M059J (cell line): ENCODE measurements at places on chromosomes 2 and 18. TPM values are rescaled to one million over a fixed set of nuclear protein-coding genes. Genes with fewer than 3 reads are reported as not detected.

Gene SLC11A1
- 0.02 and 0.07 TPM in 2 replicates for total RNA-seq

DNA sequence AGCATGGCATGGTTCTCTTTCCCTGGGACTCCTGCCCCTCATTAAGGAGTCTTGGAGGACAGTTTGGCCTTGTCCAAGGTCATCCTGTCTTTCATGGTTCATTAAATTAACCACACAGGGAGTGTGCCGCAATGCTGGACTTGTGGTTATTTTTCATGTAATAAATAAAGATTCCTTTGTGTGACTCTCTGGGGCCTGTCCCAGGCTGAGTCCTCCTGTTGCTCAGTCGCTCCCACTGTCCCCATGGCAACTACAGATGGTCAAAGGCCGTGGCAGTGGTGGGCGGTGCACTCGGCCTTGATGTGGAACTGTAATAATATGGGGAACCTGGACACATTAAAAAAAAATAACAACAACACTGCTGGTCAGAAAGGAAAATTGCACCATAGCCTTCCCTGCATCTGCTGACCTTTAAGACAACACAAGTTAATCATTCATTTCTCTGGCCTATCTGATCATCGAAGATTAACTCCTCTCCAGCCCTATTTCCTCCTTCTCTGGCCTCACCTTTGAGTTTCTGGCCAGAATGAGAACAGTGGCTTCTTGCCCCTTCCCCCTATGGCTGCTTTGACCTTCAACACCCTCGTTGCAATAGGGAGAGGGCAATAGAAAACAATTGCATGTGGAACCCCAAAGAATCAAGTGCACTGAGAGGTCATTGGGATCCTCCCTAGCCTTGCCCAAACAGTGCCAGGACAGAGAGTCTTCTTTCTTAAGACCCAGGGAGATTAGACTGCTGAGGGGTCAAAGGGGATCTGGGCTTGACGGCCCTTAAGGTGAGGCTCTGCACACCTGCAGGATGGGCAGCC lies 44.7 kb downstream of the PSD4 start:
- DNase-seq: peak; percentile 99

DNA sequence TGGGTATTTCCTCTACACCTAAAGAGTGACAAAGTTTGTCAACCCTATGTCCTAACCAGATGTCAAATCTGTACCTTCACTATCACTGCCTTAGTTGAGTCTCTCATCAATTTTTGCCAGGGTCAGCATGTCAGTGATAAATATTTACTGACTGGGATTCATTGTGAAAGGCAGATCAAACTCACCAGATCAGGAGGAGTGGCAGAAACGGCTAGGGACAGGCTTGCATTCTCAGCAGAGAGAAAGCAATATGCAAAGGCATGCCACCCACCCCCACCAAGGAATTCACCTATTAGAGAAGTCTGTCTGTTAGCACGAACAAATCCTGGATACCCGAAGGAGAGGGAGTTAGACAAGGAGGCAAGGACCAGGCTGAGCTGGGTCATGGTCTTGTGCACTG lies 62.6 kb downstream of the PTPN2 start:
- DNase-seq: no peak

GRCh38 chr18:58991167-58991798 lies 126.6 kb downstream of the ZNF532 start:
- peak; percentile 89 for DNase-seq

GRCh38 chr2:191656792-191657191 lies 21.1 kb upstream of the NABP1 start:
- no peak for DNase-seq

Gene PLA2R1
- 0.66 and 1.8 TPM in 2 replicates for total RNA-seq

Gene DGUOK
- 105 and 108 TPM in 2 replicates for total RNA-seq

DNA sequence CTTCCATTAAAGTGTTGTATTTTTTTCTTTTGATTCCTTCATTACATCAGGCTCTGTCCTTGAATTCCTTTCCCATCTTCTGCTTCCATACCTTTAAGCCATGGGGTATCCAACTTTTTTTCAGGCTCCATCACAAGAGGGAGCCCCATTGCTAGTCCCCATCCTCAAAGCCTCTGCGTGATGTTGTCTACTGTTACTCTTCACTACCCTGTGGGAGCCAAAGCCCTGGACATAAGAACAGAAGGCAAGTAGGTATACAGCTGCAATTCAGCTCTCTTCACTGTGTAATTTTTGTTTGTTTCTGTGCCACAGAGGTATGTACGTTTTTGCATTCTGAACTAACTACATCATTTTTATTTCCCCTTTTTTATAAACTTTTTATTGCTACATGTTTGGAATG lies 36.6 kb upstream of the CCNYL1 start:
- no peak for DNase-seq

Gene CHRND
- not detected in 2 replicates for total RNA-seq

- DNase-seq: peak; percentile 57
These were observed 821 bp upstream of the EPHA4 start for GRCh38 chr2:221572821-221573429.

Gene FARSB
- 27.4 and 32.3 TPM in 2 replicates for total RNA-seq
